ENCODE measurements at places on chromosomes 6 and 20.

DNA sequence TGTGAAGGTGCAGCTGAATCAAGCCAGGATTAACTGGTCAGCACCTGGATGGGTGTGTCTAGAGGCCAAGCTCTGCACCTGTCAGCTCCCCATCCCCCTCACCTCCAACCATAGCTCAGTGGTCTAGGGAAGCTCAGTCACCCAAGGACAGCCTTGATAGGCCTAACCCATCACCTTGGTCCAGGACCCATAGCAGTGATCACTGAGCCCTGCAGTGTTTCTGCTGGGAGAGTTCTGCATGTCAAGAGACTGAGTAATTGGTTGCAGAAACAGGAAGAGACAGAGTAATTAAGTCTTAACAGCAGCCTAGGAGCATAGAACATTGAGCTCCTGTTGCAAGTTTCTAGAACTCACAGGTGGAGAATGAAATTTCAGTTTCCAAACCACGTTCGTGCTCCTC is 18.7 kb upstream of the RALGAPB start:
- DNase-seq = no peak

DNA sequence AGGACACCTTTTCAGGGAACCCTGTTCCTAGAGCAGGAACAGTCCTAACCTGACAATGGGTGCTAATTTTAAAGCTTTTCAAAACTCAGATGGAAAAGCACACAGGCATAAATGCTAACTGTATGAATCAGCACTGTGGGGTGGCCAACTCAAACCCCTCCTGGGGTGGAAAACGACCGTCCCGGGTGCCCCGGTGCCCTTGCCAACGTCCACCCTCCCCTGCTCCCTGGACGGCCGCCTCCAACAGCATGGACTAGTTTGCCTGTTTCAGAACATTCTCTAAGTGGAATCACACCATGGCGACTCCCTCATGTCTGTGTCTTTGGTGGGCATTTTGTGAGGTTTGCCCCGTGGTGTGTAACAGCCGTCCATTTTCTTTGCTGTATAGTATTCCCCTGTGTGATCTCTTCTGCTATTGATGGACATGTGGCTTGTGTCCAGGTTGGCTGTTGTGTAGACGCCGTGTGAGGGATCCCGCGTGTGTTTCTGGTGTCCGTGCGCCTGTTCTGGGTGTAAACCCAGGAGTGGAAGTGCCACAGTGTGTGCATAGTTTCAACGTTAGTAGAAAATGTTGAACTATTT is 5.8 kb downstream of the COL20A1 start:
- DNase-seq = no peak

DNA sequence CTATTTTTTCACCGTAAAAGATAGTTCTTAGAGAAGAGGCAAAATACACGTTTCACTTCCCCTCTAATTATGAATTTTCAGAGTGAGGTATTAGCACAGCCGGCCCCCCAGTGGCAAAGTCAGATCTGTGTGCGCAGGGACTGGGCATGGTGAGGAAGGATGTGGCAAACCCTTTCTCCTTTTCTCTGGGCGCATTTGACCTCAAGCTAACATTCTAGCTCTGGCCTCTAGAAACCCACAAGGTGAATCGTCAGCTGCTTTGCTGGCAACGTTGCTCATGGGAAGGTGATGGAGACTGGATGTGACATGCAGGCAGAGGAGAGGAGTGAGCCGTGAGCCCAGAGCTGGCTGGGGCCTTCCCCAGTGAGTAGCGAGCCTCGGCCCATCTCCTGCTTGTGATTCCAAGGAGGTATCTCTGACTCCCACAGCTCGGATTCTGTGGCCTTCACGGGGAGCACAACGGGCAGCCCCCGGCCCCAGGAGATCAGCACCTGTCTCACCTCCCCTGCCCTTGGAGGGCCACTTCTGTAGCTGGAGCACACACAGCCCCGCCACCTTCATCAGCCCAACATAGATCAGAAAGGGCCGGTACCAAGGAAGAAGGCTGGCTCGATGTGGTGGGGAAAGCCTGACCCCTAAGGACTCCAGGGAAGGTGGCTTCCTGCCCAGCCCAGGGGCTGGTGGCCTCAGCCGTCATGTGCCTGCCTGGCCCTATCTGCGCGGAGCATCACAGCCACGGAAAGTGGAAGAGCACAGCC is 152.8 kb downstream of the TAF4 start:
- DNase-seq = peak; percentile 65

GRCh38 chr6:163860287-163861081 is 446.0 kb downstream of the QKI start:
- no peak for DNase-seq

DNA sequence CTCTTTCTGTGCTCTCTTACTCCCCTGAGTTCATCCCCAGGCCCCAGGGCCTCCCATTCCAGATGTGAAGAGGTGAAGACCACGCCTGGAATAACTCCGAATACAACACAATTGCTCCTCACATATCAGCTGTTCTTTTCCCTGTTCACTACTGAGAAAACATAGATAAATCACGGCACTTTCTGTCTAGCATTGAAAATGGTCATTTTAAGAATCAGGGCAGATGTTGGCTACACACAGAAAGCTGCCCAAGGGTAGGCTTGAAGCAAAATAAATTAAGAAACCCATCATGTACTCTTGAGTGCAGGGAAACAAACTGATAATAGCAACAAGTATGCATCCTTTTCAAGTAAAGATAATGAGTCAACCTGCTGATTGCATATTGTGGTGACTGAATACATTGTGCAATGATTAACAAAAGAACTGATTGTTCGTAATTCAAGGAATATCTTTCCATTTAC is 382.5 kb downstream of the PRKN start:
- no peak for DNase-seq

DNA sequence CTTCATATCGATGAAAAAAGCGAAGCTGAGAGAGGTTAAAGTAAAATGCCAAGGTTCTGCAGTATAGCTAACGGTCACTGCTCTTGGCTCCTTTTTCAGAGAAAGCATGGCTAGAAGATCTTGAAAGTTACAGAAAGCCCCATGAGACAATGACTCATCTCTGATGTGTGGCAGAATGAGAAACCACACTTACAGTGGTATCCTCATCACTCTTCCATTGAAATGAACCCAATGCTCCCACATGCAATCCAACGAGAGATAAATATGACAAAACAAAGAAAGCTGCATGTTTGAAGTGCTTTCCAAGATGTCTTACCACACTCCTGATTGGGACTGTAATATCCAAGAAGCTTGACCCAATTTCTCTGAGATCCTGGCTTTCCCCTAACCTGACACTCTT is 694.9 kb downstream of the PRKN start:
- no peak for DNase-seq

GRCh38 chr20:18647777-18648176 is 59.9 kb downstream of the DTD1 start:
- no peak for DNase-seq

GRCh38 chr20:25025986-25026605 is 31.8 kb downstream of the ACSS1 start:
- DNase-seq = no peak

GRCh38 chr6:28643017-28643740 is 117.5 kb downstream of the GPX5 start:
- DNase-seq = peak; percentile 18

DNA sequence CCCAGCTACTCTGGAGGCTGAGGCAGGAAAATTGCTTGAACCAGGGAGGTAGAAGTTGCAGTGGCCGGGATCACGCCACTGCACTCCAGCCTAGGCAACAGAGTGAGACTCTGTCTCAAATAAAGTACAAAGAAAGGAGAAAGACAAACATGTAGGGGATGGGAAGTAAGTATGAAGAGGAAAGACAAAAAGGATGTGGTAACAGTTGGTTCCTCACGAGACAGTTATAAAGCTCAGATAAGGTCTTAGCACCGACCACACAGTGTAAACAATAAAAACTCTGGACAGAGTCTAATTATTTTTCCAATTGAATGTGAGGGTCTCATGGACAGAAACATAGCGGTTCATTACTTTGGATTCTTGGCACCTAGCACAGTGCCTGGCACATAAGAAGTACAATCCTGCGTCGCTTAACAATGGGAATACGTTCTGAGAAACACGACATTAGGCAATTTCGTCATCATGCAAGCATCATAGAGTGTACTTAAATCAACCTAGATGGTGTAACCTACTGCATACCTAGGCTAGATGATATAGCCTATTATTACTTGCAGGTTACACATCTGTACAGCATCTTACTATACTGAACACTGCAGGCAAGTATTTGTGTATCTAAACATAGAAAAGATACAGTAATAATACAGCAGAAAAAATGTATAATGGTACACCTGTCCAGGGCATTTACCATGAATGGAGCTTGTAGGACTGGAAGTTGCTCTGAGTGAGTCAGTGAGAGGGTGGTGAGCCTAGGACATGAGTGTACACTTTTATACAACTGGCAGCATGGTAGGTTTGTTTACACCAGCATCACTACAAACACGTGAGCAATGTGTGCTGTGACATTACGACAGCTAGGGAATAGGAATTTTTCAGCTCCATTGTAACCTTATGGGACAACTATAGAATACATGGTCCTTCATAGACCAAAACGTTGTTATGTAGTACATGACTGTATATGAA is 38.2 kb downstream of the MBOAT1 start:
- DNase-seq = no peak

DNA sequence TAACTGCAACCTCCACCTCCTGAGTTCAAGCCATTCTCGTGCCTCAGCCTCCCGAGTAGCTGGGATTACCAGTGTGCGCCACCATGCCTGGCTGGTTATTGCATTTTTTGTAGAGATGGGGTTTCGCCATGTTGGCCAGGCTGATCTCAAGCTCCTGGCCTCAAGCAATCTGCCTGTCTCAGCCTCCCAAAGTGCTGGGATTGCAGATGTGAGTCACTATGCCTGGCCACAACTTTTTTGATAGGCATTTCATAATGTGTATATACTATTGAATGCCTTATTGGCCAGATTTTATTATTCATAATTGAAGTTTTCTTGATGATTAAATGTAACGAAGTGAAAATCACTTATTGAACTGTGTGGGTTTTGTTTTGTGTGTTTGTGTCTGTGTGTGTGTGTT is 27.9 kb downstream of the FIG4 start:
- DNase-seq = no peak

GRCh38 chr20:62636446-62636845 is 5.9 kb upstream of the SLCO4A1 start:
- DNase-seq = no peak

DNA sequence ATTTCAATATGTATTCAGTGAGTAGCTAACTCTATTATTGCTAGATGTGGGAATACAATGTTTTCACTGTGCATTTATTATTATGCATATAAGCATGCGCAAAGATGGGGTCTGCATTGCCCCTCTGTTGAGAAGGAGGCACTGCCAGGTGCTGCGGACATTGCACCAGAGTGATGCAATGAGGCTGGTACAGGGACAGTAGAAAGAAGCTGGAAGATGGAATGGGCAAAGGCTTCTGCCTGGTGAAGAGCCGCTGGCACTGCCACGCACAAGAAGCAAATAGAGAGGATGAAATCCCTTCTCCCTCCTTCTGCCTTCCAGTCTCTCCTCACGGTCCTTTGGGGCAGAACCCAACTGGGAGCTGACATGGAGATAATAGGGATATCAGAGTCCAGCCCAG is 154.5 kb upstream of the TNFAIP3 start:
- DNase-seq = no peak

- no peak for DNase-seq
These were observed 85.4 kb upstream of the MYLIP start for GRCh38 chr6:16043171-16044135.

DNA sequence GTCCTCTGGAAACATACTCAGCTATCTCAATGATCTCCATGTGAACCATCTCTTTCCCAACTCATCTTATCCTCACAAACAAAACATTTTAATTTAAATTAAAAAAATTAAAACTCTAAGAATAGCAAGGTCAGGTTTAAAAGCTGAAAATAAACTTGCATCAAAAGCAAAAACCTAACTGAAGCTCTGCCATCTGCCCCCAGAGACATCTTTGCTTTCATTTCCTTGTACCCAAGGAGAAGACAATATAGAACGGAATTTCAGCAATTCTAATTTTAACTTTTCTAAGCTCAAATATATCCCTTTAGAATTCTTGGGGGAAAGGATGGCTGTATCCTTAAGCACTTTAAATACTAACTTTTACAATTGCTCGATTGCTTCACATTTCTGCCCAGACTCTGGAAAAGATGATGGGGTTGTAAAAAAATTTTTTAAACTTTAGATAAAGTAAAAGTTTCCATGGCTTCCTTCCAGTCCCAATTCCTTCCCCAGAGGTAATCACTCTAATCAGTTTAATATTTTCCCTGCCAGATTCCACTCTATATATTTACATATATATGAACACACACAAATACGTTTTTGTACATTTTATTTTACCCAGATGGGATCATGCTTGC is 69.2 kb upstream of the SMIM29 start:
- DNase-seq = no peak

DNA sequence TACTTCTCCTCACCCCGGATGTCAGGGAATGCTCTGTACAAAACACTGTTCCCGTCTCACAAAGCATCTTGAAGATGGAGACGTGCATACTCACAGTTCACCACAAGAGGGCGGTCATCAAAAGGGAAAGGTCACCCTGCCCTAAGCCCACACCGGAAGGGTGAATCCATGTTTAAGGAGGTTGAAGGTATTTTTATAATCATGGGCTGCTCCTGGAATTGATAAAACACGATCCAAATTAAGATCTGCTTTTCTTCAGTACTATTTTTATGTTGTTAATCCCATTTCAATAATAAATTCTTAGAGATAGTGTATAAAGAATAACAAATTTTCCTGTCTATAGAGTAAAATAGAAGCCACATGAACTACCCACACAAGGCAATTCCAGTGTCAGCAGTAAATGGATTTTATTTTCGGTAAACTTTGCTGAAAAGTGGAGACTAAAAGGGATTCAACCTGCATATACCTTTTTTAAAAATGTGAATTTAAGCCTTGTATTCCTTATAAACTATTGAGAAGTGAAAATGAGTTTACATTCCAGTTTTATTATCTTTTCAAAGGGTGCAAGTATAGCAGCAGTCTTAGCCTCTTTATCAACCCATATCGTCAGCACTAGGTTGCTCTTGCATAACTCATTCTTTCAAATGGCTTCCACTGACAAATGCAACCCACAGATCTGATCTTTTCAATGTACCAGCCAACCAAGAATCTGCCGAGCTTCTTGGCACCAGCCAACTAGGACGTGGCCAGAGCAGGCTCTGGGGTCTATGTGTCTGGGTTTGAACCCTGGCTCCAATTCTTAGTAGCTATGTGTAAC is 79.7 kb upstream of the MBOAT1 start:
- DNase-seq = peak; percentile 41

DNA sequence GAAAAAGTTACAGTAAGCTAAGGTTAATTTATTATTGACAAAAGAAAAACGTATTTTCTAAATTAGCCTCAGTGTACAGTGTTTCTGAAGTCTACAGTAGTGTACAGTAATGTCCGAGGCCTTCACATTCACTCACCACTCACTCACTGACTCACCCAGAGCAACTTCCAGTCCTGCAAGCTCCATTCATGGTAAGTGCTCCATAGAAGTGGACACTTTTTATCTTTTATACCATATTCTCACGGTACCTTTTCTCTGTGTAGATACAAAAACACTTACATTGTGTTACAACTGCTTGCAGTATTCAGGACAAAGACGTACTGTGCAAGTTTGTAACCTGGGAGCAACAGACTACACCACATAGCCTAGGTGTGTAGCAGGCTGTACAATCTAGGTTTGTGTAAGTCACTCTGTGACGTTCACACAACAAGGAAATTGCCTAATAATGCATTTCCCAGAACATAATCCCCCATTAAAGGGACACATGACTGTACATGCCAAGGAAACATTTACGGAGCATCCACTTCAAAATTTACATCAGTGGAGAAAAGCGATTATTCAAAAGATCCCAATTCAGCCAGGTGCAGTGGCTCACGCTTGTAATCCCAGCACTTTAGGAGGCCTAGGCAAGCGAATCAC is 133.4 kb downstream of the BANF2 start:
- DNase-seq = no peak

Data from stimulated activated naive B cell treated with anti-CD40 and anti-IgM and Interleukin-4, amounts not matched to agents 10 μg/mL and 1 μg/mL and 100 μg/mL, for 72 hours (primary cell).